Astrocyte of the hippocampus (primary cell): ENCODE measurements at places on chromosomes 6 and 20.

GRCh38 chr6:126388104-126388598, 48.2 kb downstream of the CENPW start:
- DNase-seq = no peak

DNA sequence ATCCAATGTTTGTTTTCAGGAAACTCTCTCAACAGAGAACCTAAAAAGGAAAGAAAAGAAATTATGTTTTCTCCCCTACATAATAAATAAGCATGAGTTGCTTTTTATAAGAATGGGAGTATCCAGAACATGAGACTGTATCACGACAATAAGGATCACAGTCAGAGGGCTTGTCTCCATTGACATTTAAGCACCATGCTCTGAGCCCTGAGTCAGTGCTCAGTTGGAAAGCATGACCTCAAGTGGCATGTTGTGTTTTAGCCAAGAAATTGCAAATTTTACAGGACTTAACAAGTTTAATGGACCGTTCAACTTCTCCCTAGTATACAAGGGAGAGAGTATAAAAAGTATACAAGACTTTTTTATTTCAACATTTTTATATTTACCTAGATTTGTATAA, 431.6 kb downstream of the GJA1 start:
- peak; percentile 18 for DNase-seq

- DNase-seq = no peak
Observed at GRCh38 chr20:48155268-48155667, 370.0 kb upstream of the SULF2 start.

- no peak for DNase-seq
Observed at GRCh38 chr6:122432816-122433215, 33.4 kb downstream of the HSF2 start.

DNA sequence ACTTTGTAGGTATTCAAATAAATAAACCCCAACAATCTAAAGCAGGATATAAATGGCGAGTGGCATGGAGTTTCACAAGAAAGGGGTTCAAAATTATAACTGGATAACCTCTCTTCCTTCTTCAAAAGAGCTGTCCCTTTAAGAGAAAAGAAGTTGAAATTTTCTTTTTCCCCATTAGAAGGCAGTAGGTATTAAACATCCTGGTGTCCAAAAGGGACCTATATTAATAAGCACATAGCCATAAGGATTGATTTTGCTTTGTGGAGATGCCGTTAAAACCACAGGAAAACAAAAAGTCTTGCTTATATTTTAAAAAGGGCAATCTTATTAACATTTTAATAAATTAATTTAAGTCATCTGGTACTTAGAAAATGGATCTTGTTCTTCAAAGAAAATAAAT, 76.5 kb downstream of the LYRM4 start:
- no peak for DNase-seq

DNA sequence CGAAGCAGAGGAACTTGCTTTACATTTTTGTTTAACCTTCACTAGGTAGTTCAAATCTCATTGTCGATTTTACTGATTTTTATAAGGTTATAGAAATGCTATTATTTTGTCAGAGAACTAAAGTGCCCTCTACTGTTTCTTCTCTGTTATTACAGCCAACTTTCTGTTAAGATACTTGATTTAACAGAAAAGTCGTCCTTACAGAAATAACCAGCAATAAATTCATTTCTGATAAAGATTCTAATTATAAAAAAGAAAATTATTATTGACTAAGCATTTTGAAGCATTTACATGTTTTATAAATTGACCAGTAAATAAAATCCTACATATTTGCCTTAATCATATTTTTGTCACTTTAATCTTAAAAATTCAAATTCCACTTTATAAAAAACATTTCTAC, 60.8 kb downstream of the OGFRL1 start:
- DNase-seq = peak; percentile 55

DNA sequence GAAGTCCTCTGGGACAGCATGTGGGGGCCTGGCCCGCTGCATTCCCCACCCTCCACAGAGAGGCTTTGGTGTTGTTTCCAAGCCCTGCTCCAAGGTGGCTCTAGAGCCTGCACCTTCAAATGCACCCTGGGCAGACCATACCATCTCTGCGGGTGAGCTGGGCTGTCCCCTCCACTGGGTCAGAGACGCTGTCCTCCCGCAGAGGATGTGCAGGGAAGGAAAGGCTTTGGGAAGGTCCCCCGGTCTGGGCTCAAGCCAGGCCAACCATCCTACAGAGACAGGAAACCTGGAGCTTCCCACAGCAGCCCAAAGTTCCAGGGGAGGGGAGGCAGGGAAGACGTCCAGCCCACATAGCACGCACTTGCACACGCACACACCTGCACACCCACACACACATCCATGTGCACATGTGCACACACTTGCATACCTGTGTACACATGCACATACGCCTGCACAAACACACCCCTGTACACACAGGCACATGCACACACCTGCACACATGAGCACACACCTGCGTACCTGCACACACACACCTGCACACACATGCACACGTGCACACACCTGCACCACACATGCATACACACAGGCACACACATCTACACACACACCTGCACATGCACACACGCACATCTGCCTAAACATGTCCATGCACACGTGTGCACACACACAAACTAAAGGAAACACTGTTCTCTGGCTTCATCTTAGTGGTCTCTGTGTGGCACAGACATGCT, 155.4 kb downstream of the ERMARD start:
- no peak for DNase-seq

DNA sequence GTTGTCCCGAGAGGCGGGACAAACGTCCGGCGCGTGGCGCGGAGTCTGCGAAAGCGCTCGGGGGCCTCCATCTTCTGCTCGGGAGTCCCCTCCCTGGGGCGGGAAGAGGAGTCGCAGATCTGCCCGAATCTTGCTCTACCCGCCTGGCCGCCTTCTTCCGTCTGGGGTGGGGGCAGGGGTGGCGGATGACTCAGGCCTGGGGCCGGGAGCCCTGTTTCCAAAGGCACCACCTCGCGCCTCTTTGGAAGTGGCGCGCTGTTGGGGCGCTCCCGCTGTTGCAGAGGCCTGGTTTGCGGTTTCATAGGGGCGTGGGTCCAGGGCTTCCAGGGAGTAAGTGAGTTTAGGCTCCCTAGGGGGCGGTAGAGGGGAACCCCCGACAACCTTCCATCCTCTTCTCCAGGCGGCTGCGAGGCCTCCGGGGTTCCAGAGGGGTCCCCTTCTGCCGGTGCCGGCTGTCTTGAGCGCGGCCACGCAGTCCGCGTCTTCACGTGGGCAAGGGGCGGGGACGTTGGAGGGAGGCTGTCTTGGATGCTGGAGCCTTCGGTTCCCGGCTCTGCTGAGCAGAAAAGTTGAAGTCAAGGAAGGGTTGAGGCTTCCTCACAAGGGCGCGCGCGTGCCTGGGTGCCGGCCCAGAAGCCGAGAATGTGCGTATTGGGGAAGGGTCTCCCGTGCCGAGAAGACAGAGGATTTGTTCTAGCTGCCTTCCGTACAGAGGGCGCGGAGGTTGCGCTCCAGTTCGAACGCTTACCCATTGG, 2.6 kb upstream of the TFAP2C start:
- peak; percentile 42 for DNase-seq

DNA sequence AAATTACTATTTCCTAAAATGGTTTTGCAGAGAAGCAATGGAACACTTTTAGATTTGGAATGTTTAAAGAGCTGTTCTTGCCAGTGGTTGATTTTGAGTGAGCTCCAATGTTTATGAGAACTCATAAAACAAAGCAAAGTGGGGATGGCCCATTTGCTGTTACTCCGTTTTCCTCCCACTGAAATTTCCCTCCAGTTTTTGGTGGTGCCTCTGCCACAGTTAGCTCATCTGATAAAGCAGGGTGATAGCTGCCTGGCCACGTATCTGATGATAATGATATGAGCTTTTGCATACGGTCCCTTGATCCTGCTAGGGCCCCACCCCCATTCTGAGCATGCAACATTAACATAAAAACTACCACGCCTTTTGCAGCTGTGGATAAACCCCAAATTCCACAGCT, 10.4 kb downstream of the CD83 start:
- DNase-seq = no peak

GRCh38 chr6:28664870-28665396, 139.3 kb downstream of the GPX5 start:
- DNase-seq = no peak

- DNase-seq = peak; percentile 16
Observed at GRCh38 chr6:45813943-45814342, 201.7 kb downstream of the CLIC5 start.

- no peak for DNase-seq
Observed at GRCh38 chr20:50664254-50664653, 27.1 kb downstream of the RIPOR3 start.

DNA sequence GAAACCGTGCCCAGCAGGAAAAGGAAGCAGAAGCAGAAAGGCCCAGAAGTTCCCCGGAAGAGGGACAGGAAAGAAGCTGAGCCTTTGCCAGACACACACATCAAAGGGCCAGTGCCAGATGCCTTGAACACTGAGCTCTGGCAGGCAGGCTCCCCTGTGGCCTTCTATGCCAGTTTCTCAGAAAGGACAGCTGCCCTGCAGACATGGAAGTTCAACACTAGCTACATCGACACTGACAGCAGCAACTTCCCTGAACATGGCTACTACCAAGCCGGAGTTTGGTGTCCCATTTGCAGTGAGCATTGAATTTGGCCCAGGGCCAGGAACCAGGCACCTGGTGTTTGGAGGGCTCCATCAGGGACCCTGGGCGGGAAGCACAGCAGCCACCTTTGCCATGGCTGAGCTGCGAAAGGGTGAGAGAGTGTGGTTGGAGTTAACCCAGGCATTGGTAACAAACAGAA, 8.0 kb upstream of the RAET1E start:
- no peak for DNase-seq

DNA sequence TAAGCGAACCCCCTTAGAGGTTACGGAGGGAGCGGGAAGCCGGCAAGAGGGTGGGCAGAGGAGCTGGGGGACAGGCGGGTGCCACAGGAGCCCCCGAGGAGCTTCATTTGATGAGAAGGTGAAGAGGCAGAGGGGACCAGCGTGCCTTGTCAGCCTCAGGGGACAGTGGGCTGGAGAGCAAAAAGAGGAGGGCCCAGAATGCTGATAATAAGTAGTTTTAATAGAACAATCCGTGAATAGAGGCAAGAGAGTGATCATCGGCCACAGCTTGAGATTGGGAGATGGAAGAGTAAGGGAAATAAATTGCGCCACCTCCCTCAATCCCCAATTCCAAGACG, 1.3 kb downstream of the COL19A1 start:
- no peak for DNase-seq

DNA sequence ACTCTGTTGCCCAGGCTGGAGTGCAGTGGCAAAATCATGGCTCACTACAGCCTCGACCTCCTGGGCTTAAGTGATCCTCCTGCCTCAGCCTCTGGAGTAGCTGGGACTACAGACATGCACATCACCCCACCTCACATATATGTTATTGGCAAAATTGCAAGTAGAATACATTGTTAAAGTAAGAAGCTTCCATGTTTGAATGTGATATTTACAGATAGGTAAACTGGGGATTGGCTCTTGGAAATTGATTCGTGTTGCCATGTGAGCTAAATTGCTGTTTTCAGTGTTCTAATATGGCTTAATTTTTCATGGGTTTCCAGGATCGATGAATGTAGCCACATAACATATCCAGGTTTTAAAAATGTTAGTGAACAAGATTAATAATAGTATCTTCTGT, 149.0 kb upstream of the ZNF217 start:
- no peak for DNase-seq

- no peak for DNase-seq
Observed at GRCh38 chr6:44438827-44439226, 51.3 kb downstream of the CDC5L start.
